ENCODE measurements at places on chromosomes 5 and 9.

DNA sequence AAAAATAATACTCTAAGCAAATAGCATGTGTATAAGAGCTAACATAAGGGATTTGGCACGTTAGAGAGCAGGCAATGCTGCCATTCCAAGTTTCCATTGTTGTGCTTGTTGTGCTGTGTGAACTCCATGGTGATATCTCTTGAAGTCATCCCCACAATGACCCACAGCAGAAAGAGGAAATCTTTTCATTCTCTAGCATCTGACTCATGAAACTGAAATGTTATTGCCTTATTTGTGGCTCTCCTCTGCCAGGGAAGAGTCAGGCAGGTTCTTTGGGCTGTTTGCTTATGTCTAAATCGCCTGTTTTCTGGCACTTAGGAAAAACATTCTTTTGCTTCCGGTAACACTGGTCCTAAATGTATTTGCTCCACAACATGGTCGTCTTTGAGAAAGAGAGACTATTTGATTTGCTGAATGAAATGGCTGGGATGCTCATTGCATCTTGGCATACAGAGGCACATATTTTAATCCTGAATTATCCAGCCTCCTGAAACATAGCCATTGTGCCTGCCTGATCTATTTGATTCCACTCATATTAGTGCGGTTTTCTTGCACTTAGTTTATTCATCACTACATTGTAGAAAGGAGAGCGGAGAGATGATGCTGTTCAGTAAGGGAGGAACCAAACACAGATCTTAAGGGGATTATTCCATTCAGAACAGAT, 188.8 kb downstream of the CSNK1G3 start:
- no peak for DNase-seq

GRCh38 chr9:110837401-110838005, 168.9 kb downstream of the MUSK start:
- no peak for DNase-seq

DNA sequence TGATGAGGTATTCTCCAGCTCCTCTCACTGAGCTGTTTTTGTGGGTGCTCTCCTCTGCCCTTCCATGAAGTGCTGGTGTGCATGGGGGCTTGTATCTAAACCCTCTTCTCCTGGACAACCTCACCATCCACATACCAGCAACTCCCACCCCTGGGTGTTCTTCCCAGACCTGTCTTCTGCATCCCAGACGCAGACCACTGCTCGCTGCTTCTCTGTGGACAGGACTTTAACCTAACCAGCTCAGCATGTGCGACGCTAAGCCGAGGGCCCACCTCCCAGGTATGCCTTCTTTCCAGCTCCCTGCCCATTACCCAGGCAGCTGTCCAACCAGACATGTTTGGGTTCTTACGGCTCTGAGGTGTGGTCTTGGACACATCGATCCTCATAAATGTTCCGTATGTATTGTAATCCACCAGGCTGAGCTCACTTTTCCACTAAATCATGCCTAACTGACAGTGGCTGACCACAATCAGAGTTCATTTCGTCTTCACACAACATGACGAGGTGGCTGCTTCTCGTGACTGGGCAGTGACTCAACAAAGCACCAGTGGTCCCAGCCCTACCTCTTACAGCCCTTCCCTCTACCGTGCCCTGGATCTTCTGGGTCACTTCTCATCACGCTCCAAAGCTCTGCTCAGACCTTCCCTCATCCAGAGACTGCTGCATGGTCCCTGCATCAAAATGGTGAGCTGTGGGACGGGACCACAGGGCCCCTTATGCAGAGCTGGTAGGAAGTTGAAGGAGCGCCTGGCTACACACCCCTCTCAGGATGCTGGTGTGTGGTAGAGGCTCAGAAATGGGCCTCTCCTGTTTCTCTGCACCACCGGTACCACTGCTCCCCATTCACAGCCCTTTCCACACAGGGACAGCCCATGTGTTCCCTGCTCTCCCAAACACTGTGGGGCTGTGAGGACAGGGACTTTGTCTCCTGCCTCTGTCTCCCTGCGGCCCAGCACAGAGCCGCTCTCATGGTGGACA, 9.6 kb upstream of the PTGES2 start:
- DNase-seq = no peak

GRCh38 chr5:61342071-61342501, 10.0 kb downstream of the ZSWIM6 start:
- no peak for DNase-seq

DNA sequence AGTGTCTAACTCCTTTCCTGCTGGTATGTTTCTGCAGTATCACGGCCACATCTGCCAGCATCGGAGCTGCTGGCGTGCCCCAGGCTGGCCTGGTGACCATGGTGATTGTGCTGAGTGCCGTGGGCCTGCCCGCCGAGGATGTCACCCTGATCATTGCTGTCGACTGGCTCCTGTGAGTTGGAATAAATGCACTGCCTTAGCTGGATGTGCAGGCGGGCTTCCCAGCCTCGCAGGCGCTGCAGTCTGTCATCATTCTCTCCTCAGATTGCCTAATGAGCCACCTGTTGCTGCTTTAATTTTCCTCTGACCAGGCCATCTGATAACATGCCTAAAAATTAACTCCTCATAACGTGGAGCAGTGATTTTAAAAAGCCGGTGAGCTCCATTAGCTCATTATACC, 79.1 kb upstream of the PLPP6 start:
- no peak for DNase-seq

GRCh38 chr5:87113861-87114260, 153.8 kb upstream of the RASA1 start:
- DNase-seq = no peak

Measured in NT2/D1 (cell line).